Natural killer cell treated with Interleukin-12 subunit alpha and Interleukin-12 subunit beta and Interleukin-15 and Interleukin-18, amount 100 ng/mL, for 72 hours (primary cell): ENCODE measurements at places on chromosomes 12 and 14. TPM values are rescaled to one million over a fixed set of nuclear protein-coding genes. Genes with fewer than 3 reads are reported as not detected.

DNA sequence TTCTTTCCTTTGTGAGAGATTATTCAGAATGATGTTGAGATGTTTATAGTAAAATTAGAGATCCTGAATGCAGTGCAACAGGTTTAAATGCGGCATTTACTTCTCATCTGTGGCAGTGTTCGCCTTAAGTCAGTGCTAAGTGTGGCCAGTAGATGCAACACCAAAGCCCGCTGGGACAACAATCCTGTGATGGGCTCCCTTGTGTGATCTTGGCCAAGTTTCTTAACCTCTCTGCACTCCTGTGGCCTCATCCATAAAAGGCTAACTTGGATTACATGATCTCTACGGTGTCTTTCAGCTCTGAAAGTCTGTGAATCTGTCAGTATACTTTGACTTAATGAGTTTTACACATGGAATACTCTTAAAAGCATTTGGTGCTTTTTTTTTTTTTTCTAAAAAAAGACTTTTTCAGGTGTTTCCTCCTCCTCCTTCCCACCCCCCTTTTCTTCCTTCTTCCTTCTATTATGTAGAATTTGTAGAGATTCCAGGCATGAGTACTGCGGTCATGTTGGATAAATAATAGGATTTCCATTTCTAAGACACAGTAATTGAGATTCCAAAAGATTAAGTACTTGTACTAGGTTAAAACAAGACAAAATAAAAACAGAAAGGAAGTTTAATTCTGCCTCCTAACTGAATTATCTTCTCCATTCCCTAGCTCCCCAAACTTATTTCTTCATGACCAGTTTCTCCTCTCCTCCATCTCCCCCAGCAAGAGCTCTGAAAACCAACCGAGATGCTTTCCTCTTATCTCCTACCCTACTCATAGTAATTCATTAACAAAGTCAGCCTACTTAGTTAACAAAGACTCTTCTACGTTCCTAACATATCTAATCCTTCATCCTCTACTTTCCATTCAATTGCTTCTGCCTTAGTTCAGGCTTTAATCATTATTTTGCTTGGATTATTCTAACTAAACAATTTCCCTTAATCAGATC is 42.2 kb upstream of the NAV3 start:
- no peaks in the 10 kb centered on the region for H3K4me1 ChIP-seq
- no peak overlapping the region for H3K4me3 ChIP-seq
- H3K36me3 ChIP-seq, result no peaks in the 10 kb centered on the region
- H3K27ac ChIP-seq, result no peak overlapping the region
- no peak for DNase-seq

Gene ARMH4
- total RNA-seq, result not detected

DNA sequence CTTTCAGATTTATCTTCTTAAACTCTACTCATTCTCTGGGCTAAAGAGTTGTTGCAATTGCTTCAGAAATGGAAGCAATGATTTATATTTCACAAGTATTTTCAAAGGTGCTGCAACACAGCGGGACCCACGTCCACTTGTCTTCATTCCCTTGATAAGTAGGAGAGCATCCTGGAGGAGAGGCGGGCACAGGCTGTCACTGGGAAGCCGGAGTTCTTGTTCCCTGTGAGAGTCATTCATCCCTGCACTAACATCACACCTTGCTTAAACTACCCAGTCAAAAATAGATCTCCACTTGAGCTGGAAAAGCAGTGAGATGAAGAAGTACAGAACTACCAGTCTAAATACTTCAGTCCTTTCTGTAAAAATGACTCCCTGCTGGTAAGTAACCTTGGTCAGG is 160.5 kb upstream of the RASSF8 start:
- H3K27me3 ChIP-seq, result peaks cover 8% of the 10 kb centered on the region
- DNase-seq, result no peak
- H3K4me3 ChIP-seq, result no peak overlapping the region
- H3K27ac ChIP-seq, result no peak overlapping the region

Gene HOXC11
- total RNA-seq, result not detected
